GM03348 (cell line): ENCODE measurements at places on chromosomes 6 and 20.

DNA sequence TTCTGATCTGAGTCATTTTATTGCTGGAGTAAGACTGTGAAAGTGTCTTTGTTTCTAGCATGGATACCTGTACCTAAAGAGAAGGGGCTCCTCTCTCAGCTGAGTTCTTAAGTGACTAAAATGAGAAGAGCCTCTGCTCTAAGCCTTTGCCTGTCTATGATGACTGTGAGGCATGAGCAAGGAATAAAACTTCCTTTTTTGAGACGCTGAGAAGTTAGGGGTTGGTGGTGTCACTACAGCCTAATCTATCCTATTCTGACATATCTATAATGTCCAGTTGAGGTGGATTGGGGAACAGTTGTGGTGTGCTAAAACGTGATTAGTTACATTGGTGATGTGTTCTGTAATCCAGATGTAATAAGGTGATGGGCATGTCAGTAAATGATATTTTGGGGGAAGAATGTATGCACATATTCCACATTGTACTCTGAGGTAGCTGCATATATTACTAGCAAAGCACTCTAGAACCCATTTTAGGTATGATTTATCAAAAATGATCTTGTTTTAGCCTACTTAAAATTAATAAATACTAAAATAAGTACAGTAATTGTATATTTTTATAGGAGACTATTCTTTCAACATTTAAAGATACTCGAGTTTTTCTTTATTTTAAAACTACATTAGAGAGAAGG, 18.1 kb downstream of the ADGRB3 start:
- no peak for DNase-seq

- DNase-seq = no peak
Observed at GRCh38 chr20:60031107-60031506, 72.9 kb downstream of the CDH26 start.

DNA sequence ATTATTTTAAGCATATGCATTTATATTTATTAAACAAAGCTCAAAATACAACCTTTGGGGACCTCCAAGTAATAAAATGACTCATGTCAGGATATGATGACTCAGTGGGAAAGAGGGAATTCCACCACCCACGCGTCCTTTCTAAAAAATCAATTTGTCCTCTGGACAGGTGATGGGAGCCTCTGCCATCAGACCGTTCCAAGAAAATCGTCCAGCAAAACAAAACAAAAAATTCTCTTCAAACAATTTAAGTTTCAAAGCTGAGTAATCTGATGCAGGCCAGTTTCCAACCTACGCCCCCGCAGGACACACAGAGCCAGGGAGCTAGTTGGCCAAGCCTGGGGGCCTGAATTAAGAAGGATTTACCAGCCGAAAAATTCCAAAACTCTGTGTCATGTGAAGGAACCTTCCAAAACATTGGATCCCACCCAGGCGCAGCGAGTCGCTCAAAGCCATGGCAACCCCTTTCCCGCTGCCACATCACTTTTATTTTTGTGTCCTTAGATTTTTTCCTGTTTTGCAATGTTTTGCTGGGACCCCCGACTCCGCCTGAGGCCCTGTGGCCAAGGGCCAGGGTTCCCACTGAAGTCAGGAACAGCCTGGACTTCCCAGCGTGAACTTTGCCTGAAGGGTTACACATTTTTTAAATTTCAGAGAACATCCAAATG, 95.3 kb downstream of the NFATC2 start:
- DNase-seq = peak; percentile 92

DNA sequence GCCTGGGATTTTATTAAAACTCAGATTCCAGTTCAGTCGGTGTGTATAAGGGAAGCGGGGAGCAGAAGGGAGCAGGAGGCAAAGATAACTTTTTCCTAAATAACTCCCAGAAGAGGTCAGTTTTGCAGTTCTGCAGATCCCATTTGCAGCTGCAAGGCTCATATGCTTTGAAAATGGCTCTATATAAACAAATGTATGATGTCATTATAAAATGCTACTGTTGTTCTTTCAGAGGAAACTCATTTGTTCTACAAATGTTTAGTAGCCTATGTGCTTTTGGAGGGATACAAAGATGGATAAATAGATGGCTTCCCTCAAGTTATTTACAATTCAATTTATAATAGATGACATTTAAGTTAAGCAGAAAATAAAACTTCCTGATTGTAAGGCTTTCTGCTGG, 29.2 kb upstream of the DSP start:
- DNase-seq = no peak

DNA sequence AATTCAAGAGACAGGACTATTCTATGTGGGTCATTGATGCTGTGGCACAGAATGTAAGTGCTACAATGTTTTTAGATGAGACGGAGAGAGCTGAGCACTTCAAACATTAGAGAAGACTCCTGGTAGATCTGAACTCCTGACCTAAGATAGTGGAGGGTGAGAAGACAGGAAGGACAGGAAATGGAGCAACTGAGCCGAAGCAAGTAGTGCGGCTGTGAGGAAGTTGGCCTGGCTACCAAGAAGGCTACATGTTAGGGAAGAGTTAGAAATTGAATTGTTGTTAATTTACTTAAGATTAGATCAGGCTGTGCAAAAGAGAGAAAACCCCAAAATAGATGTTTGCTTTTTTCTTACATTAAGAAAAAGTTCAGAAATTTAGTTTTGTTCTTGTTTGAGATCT, 14.4 kb upstream of the MLIP start:
- no peak for DNase-seq

DNA sequence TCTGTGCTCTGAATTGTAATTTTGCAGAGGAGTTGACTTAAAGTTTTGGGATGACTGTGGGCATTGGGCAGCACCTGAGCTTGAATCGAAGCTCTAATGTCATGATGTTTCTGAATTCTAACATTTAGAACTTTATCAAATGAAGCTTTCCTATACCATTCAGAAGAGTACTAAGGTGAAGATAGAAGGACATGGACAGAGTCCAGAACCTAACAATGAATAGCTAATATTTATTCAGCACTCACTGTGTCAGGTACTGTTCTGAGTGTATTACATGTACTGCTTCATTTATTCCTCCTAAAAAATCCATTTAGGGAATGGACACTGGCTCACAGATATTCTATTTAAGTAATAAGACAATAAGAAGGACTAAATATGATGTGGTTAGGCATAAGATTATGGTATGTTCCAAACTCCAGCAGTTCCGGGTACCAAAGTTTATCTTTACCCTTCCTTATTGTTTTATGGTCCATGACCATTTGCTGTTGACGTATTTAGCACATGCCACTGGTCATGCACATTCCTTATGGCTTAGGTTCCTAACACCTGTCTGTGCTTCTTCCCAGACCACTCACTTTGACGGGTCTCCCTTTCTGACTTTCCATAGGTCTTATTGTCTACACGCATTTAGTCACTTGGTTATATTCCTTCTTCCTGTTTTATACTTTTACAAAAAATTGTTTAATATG, 20.3 kb downstream of the BCKDHB start:
- DNase-seq = no peak

- no peak for DNase-seq
Observed at GRCh38 chr6:55670850-55671413, 91.9 kb upstream of the HMGCLL1 start.

GRCh38 chr6:26044140-26045064, 42.8 kb upstream of the HFE start:
- DNase-seq = no peak

- DNase-seq = no peak
Observed at GRCh38 chr6:168602576-168602975, 161.6 kb downstream of the SMOC2 start.

DNA sequence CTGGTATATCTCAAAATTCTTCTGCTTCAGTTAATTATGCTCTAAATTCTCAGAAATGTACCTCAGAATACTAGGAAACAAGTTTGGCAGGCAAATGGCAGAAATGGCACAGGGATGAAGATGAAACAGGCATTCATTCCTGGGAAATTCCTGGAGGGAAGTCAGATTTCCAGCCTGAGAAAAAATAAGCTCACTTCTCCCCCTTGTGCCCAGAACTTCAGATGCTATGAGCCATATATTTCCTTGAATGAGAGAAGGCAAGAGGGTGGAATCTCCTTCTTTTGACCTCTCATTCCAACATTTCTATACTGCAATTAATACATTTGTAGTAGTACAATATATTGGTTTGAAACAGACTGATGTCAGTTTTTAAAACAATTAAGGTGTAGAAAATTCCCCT, 22.8 kb downstream of the RGS17 start:
- DNase-seq = peak; percentile 51

DNA sequence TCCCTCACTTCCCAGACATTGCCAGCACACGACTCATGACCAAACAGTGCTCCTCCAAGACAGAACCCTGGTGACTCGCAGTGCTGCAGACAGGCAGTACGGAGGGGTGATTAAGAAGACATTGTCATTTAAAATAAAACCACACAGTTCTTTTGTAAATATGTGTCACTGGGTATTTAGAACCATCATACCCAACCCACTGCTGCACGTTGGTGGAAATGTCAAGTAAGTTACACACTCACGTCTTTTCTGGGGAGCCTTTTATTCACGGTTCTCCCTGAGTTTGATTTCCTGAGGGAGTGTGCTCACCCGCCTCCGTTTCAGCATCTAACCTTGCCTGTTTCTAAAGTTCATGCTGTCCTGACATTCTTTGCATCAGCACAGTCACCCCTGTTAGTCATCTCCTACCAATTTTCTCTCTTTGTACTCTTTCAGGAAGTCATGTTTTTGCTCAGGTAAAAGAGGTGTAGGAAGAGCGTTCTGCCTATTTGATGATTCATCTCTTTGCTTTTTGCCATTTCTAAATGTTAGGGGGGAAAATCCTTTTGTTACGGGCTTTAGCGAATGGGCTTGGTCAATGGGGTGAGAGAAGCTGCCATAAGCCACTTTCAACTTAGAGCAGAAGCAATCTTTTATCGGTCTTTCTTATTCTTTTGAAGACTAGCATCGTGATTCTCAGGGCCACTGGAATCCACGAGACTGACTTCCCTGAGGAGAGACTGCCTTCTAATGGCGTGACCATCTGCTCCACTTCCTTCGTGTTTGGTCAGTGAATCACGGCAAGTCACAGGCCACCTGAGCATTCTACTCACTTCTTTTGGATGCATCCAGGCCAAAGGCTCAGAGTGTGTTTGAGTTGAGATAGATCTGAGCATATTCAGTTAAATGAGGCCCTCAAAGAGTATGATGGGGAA, 512.8 kb upstream of the JARID2 start:
- peak; percentile 26 for DNase-seq

- DNase-seq = no peak
Observed at GRCh38 chr6:142950291-142950690, 5.3 kb upstream of the HIVEP2 start.
